NCI-H1105 (cell line): ENCODE measurements at places on chromosomes 2 and 18.

DNA sequence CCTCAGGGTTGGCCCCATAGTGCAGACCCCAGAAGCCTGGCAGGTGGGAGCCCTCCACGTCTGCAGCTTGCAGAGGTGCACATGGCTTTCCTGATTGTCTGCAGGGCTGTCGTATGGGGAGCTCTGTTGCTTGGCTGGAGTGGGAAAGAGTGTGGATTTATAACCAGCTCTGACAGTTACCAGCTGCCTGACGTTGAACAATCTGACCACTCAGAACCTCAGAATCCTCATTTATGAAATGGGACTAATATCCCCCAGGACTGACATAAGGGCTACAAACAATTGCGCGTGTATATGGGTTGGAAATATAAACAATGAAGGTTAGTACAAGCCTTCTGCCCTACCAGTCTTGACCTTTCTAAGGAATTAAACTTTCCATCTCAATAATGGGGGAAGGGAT is 13.9 kb upstream of the PXDN start:
- DNase-seq, result no peak

- peak; percentile 96 for DNase-seq
Measured at GRCh38 chr18:23301972-23302371, 151.1 kb upstream of the RIOK3 start.

DNA sequence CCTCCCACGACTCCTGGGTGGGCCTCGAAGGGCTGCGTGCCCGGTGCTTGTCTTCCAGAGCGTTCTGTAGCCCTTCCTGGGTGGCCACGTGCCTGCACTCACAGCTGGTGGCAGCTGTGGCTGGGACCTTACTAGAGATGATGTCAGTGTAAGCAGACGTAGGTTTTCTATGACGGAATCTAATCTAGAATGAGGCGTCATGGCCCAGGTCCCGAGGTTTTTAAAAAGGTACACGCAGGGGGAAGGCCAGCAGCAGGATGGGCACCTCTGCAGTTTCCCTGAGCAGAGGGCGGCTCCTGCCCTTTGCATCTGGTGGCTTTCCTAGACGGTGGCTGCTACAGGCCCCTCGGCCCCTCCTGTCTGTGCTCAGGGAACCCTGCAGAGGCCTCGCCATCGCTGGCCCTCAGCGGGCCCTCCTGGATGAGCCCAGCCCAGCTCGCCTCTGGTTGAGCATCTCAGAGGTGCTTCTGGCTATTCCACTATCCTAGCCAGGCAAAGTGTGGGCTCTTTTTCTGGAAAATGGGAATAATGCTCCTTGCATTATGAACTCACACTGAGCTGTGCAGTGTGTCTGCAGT is 49.6 kb upstream of the PXDN start:
- no peak for DNase-seq

DNA sequence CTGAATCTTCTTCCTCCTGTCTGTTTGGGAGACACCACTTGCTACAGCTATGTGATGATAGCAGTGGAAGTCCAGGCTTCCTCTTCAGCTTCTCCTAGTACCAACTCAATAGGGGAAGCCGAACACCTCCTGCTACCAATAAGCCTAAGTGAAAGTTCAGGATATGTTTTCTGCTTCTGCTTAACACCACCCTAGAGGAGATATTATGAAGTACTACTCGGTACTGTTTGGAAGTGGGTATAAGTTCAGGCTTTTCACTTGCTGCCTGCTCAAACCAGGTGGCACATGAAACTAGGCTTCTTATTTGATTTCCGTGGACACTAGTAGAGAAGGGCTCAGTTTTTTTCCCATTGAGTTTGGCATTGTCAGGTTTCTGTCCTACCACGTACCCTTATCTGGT is 99.8 kb downstream of the PTPN4 start:
- no peak for DNase-seq

- no peak for DNase-seq
Measured at GRCh38 chr2:719734-720133, 42.5 kb upstream of the TMEM18 start.

DNA sequence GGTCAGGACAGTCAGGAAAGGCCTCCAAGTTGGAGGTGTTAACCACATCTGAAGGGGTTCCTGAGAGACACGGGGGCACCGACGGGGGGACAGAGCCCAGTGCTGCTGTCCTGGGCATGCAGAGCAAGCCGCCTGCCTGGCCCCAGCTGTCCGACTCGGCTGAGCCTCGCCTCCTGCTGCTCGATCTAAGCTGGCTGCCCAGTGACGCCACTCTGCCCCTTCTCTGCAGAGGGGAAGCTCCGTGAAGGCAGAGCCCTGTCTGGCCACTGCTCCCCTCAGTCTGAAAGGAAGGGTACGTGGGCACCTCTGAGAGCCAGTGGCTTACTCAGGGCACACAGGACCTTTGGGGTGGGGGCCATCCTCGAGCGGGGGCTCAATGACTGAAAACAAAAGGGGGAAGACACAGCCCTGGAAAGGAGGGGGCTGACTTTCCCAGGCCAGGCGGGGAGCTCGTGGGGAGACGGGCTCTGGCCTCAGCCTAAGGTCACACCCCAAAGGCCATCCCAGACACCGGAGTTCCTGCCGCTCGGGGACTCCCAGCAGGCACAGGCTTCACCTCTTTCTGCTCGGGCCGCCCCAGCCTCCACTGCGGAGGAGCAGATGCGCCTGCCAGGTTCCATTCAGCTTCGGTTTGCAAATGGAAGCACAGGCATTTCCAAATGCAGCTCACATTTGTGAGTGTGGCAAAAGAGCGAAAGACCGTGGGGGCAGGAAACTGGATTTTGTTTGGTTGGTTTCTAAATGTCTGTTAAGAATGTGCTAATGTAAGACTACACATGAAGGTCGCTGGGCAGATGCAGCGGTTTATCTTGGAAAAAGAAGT is 136.9 kb downstream of the HDAC4 start:
- no peak for DNase-seq

DNA sequence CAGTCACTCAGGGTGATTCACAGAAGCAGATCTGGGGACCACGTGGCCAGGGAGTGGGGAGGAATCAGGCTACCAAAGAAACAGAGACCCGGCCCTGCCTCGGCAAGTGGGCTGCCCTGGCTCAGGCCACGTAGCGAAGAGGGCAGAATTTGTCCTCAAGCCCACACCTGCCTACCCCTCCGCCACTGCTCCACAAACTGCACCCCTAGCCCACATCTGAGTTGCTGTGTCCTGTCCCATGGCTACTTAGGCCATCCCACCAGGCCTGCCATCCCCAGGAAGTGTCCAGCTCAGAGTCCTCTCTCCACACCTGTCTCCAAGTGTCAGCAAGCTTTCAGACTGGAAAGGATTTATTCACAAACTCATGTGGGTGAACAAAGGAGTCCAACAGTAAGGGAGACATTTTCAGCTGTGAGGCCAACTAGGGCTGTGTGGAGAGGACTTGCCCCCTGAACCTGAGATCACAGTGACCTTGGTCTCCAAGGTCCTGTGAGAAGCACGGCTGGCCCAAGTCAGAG is 31.7 kb upstream of the ASPRV1 start:
- no peak for DNase-seq

DNA sequence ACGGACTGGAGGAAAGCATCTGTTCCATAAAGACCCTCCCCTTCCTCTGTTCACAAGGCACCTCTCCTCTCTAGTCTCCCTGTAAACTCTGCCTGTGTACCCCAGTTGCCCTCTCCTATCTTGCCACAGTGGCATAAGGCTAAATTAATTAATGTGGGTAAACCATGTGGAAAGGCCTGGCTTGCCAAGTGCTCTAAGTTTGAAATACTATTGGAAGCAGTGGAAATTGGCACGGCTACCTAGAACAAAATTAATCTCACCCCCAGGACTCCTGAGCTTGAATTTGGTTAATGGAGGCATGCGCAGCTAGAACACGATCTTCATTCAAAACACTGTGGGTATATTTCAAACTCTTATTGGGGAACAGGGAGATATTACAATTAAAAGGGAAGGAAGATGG is 19.2 kb upstream of the SLC14A2 start:
- DNase-seq, result no peak

- DNase-seq, result no peak
Measured at GRCh38 chr2:73611867-73612266, 30.4 kb downstream of the NAT8 start.

DNA sequence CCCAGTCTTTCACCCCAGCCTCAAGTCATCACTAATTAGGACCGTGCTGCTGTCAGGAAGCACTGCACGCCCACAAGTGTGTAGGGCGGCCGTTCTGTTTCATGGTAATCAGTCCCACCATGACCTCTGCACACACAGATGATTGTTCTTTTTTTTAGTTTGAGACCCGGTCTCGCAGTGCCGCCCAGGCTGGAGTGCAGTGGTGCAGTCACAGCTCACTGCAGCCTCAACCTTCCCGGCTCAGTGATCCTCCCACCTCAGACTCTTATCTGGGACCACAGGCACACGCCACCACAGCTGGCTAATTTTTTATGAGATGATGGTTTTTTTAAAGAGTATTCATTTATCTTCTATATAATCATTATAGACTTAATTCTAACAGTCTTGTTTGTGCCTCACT is 1.8 kb upstream of the IAH1 start:
- no peak for DNase-seq

GRCh38 chr2:28591711-28592335 is 96.0 kb downstream of the PLB1 start:
- no peak for DNase-seq

DNA sequence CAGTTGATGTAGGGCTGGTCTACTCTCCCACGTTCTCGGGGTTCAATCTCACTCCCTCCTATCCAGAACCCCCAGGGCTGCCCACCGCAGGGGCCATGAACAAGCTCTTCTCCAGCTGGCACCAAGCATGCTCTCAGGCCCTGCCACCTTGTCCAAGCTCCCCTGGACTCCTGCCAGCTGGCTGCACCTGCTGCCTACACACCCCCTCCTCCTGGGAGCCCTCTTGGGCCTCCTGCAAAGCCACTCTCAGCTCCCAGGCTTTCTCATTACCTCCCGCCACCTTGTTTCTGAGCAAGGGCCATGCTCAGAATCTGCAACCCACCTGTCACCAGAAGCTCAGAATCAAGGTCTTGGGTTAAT is 56.0 kb downstream of the HDAC4 start:
- peak; percentile 75 for DNase-seq

- DNase-seq, result no peak
Measured at GRCh38 chr2:3500326-3500899, 18.9 kb downstream of the ADI1 start.

- no peak for DNase-seq
Measured at GRCh38 chr2:11621410-11621809, 48.6 kb downstream of the NTSR2 start.

DNA sequence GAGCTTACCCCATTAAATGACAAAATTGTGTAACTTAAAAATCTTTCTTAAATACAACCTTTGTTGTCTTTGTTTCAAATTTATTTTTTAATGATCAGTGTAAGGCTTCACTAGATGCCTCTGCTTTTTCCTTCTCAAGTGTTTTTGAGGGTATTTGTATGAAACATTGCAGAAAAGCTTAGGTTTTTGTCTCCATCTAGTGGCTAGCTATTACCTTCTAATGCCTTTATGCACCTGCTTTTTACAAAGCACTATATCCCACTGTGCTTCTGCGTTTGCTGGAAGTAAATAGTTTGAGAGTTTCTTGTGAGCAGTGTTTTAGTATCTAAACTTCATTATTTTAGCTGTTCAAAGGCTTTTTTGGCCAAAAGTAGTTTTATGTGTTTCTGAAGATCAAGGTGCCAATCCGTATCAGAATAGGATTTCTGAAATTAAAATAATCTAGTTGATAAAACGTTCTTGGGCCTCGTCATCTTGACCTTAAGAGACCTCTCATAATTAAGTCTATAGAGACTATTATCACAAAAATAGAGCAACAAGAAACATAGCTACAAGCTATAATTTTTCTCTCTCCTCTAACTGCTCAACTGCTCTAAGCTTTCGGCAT is 47.0 kb downstream of the IWS1 start:
- peak; percentile 39 for DNase-seq

- DNase-seq, result no peak
Measured at GRCh38 chr2:176924909-176925534, 287.6 kb upstream of the HNRNPA3 start.
